ENCODE measurements at places on chromosomes 5 and 9.

GRCh38 chr5:38500573-38501260 is 55.7 kb downstream of the LIFR start:
- no peak for DNase-seq

DNA sequence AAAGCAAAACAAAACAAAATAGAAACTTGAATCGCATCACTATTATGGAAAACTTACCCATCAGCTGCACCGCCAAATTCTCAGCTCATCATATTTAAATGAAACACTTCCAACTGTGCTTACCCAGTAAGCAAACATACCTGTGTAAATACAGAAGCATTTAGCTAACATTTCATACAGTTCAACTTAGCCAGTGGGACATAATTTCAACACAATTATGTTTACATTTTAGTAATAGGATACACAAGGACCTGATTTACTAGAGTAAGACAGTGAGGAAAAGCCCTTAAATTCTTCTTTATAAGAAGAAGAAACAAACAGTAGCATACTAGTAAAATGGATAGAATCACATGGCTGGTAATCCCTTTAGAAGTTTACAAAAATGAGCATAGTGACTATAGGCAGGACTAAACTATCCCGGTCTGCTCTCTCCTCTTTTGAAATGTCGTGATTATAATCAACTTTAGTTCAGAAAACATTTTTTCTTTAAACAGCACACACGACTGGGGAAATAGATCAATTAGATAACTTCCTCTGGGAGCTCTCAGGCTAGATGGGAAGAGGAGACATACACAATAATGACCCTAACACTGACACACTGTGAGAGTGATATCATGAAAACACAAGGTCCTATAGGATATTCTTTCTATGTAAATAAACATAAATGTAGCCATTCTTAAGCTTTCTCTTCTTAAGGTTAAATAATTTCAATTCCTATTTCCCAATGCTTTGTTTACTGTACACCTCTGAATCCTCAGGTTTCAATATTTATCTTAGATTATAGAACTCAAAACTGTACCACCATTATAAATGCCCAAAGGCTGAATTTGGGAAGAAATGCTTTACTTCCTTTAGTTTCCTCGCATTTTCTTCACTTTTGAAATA is 15.9 kb upstream of the CDC20B start:
- peak; percentile 32 for DNase-seq

- no peak for DNase-seq
Measured at GRCh38 chr9:124733964-124734740, 37.0 kb downstream of the NR6A1 start.

- no peak for DNase-seq
Measured at GRCh38 chr5:78280261-78280660, 14.2 kb downstream of the AP3B1 start.

DNA sequence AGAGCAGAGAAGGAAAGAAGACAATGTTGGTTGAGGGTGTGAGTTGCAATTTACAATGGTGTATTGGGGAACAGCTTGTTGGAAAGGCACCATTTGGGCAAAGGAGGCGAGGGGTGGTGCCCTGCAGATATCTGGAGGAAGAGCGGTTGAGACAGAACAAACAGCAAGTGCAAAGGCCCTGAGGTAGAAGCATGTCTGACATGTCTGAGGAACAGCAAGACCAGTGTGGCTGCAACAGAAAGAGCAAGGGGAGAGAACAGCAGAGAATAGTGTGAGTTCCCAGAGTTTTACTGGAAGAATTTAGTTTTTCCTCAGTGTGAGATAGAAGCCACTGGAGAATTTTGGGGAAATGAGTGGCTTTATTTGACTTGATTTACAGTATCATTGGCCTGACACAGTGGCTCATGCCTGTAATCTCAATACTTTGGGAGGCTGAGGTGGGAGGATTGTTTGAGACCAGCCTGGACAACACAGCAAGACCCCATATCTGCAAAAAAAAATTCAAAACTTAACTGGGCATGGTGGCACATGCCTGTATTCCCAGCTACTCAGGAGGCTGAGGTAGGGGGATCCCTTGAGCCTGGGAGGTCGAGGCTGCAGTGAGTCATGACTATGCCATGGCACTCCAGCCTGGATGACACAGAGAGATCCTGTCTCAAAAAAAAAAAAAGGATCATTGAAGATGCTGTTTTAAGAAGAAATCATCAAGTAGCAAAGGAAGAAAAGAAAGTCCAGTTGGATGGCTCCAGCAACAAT is 13.6 kb downstream of the CMBL start:
- DNase-seq, result no peak

- DNase-seq, result no peak
Measured at GRCh38 chr5:171162596-171162995, 146.5 kb upstream of the TLX3 start.

DNA sequence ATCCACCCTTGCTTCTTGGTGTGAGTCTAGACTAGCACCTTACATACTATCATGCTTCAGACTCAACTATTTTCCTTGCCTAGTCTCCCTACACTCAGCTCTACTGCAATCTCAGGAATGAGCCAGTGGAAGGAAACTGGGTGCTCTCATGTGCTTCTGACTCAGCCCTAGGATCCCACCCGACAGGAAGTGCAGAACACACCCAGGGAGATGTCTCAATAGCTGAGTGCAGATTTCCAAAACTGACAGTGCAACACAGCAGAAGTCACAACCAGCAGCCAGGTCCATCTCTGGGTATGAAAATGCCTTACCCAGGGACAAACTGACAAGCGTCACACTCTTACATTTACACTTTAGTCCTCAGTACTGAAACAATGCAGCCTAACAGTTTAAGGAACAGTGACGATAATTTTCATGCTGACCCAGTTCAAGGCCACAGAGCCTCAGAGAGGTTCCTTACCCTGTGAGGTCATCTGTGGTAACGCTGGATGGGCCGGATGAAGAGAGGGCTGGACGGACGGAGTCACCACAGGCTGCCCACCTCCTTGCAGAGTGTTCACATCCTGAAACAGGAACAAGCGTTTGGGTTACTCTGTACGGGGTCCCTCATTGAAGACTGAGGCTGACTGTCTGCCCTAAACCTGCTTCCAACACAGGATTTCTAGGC is 33.0 kb downstream of the FKBP15 start:
- no peak for DNase-seq

GRCh38 chr5:14757850-14758249 is 93.3 kb downstream of the OTULIN start:
- DNase-seq, result no peak

DNA sequence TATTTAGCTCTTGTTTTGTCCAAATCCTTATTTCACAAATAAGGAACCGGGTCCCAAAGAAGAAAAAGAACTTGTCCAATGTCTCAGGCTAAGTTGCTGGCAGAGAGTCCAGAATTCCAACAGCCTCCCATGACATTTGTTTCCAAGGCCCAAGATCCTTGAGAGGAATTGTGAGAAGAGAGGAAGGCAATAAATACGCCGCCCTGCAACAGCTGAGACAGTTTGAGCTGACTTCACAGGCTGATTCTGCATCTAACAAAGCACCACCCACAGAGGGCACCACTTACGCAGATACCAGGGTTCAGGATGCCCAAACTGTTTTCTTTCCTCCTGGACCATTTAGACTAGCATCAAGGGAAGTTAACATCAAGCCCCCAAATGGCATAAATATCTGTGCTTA is 211.3 kb downstream of the FAM114A2 start:
- DNase-seq, result no peak

DNA sequence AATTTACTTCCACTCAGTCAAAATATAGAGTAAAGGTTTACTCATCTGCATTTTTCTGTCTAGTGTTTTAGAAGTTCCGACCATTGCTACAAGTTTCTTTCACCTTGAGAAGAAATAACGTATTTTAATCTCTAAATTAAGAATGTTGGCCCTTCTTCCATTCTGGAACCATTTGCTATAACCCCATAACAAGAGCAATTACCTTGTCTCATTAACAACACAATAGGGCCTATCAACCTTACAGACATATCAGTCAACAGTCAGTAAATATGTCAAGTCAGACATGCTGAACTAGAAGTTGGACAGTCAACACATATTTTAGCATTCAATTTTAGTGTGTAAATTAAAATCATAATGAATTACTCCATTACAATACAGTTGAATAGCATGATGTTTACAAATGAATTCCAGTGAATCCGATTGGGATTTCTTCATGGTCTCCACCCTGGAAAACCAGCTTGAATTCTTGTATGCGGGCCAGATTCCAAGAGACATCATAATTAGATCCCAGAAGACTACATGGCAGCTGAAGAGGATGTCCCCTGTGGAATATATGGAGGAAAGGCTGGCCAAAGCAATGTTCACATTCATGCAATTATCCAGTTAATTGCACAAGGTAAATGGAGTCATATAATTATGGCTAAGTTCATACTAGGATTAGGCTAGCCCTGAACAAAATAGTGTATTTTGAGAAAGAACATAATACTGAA is 196.2 kb upstream of the TARS1 start:
- DNase-seq, result peak; percentile 11

DNA sequence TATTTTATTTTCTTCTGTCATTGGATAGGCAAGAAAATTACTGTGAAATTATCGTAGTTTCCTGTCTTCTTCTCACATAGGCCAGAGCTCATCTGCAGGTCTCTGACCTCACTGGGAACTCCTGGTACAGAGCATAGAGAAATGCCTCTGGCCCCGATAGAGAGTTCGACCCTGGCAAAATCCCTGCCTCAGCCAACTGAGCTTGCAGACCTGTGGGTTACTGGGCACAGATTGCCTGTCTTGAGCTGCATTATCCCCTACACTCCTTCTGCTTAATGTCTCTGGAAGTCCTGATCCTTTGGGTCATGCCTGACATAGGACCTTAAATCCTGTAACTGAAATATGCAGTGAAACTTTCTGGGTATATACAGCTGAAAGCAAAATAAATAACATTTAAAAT is 439.3 kb upstream of the CTNND2 start:
- no peak for DNase-seq

Data from NCI-H1930 (cell line).